ENCODE measurements at places on chromosomes 4 and X.

DNA sequence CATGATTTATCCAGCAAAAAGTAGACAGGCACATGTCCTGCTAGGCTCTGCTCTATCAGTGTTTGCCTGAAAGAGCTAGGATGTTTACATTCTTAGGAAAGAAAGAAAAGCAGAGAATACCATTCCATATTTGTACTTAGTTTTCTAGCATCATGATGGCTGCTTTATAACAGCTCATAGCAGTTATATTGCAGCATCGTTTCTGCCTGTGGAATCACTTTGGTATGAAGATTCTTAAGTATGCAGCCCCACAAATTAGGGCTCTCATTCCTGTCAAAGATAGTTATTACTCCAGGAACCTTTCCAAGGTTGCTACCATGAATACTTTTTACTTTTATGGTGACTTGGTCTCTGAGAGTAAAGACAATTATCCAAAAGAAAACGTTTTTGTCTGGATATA lies 119.0 kb upstream of the MYOZ2 start:
- DNase-seq, result no peak

- no peak for DNase-seq
Observed at GRCh38 chrX:131225078-131225477, 64.0 kb downstream of the IGSF1 start.

DNA sequence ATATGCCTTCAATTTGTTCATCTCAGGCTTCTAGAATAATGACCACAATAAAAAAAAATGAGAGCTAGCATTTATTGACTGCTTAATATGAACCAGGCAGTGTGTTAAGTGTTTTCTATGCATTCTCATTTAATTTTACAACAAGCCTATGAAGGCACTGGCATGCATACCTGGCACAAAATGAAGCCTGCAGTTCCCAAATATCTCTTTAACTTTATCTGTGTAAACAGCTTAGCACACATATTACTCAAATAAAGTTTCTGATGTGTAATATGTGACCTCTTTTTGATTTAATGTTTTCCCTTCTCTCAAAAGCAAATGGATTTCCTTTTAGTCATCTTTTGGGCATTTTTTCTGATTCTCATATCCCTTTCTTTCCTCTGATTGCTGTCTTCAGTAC lies 671.8 kb downstream of the PCDH7 start:
- no peak for DNase-seq

DNA sequence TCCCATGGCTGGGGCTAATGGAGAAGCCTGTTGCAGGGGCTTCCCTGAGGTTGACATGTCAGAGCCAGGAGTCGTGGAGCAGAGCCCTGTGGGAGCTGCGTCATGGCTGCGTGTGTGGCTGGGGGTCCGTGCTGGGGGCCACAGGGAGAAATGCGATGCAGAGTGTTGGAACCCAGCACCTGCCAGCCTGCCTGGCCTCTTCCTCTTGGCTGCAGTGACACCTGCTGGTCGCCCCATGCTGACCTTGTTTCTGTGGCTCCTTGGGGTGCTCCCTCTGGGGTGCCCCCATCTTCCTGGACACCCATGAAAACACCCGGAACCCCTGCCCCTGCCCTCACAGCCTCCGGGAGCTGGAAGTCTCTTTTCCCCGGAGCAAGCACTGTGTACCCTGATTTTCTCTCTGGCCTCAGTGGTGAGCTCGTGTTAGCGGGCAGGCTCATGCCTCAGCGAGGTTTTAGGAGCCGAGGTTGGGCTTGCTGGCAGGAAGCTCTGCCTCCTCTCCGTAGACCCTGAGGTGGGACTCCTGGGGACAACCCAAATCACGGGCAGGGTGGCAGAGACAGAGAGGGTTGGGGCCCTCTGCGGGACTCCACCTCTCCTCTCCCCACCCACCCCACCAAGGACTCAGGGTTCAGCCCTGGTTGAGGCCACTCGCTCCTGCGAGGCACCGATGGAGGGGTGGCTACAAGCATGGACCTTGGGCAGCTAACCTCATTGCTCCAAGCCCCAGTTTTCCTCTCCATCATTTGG lies 103.7 kb downstream of the SORCS2 start:
- no peak for DNase-seq

GRCh38 chrX:8274170-8274569 lies 103.1 kb upstream of the VCX2 start:
- no peak for DNase-seq

Data from stimulated activated CD4-positive, alpha-beta T cell treated with anti-CD3 and anti-CD28 coated beads, Interleukin-1b, Interleukin-23, amount 100 ng/mL, for 1 hour (primary cell).